Stimulated activated CD8-positive, alpha-beta memory T cell treated with anti-CD3 and anti-CD28 coated beads, Interleukin-2, amount 100 ng/mL, for 48 hours (primary cell): ENCODE measurements at places on chromosomes 6 and 20.

DNA sequence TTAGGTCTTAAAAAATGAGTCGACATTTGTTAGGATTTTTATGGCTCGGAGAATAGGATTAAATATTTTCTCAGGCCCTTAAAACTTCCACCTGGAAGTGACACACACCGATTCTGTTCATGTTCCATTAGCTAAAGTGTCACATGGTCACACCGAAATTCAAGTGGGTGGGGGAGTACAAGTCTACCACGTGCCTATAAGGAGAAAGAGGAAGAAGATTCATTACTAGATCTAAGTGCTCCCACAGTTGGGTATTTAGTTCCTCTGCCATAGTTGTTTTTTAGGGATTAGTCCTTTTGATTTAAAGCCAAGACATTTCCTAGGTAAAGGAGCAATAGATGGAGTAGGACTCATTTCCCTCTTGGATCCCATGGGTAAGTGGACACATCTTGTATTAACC lies 4.9 kb upstream of the TOX2 start:
- no peak for DNase-seq

GRCh38 chr20:8213831-8214587 lies 81.9 kb downstream of the PLCB1 start:
- no peak for DNase-seq

DNA sequence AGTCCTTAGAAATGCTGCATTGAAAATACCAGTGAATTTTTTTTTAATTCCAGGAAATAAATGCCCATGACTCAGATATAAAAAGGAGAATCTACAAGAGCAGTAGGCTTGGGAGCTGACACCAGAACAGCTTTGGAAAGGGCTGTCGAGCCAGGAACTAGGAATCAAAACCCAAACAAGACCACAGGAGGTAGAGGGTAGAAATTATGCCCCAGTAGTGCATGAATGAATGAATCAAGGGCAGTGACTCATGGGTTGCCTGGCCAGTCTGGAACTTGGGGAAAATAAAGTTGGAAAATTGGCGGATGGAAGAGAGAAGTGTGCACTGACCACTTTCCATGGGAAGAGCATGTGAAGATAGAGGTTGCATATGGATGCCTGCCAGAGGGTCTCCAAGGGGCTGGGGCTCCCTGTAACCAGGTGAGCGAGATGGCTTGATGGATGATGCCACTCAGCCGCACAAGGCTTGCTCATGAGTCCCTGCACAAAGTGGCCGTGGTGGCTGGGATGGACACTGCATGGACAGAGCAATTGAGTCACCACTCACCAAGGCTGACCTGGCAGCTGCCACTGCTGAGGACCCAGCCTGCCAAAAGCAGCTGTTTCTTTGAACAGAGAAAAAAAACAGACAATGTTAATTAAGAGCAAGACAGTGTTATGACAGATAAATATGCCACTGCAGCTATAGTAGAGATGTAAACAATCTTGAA lies 15.2 kb upstream of the MCCD1 start:
- DNase-seq, result no peak

DNA sequence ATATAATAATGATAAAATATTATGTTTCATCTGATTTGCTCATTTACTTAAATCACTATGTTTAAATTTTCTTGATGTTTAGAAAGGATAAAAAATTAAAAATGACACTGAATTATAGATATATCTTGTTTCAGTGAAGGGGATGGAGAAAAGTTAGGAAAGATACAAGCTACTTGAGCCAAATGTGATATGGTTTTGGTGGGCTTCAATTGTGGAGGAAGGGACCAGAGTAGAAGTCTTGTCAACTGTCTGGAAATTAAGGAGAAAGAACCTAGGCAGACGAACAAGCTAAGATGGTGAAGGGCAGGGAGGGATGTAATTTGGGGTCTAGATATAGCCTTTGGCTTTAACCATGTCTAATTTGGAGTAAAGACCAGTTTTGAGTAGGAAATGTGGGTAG lies 186.4 kb upstream of the MMS22L start:
- no peak for DNase-seq

DNA sequence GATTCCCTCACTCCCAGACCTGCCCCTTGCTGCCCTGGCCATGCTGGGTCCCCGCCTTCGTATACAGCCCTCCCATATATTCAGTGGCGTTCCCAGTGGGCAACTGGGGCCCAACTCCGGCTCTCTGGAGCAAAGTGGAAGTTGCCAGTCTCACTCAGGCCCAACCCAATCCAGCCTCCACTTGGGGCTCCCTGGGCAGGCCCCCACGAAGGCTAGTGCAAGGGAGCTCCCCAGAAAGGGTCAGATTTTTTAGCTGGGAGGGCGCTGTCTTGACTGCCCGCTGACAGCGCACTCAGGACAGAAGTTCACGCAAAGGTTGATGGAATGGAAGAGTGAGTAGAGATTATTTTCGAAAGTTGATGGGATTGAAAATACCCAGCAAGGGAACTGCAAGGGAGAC lies 5.9 kb downstream of the TP53TG5 start:
- DNase-seq, result no peak

- no peak for DNase-seq
These were observed 488.6 kb upstream of the SULF2 start for GRCh38 chr20:48273843-48274242.

DNA sequence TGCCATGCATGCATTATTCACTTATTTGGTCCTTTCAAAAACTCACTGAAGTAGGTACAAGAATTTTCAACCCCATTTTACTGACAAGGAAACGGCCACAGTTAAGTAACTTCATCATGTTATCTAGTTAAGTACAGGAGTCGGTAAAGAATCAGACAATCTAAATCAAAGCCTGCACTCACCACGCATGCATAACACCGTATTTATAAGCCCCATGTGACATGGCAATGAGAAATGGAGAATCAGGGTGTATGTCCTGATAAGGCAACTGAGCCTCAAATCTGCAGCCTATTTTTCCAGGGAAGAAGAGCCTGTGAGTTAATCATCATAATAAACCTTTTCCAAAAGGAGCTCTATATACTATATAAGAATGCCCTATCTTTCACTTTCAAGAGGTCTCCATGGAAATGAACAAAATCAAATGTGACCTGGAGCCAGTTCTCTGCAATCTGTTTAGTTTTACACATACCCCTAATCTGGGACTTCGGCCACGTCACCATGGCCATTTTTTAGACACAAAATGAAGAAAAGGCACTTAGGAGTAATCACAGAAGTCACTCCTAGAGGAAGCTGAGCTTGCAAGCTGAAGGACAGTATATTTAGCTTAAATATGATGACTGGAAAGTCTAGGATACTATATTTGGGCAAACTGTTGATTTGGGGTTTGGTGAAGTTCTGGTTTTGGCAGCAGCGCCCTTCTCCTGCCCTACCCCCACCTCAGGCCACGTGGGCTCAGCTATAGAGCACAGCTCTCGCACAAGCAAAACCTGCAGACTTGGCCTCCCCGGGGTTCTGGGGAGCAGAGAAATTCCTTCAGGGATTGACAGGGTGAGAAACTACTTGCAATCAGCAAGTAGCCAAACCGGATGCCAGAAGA lies 19.2 kb downstream of the TRAM2 start:
- DNase-seq, result no peak

- no peak for DNase-seq
These were observed 148.5 kb upstream of the ATXN1 start for GRCh38 chr6:16909658-16910360.

DNA sequence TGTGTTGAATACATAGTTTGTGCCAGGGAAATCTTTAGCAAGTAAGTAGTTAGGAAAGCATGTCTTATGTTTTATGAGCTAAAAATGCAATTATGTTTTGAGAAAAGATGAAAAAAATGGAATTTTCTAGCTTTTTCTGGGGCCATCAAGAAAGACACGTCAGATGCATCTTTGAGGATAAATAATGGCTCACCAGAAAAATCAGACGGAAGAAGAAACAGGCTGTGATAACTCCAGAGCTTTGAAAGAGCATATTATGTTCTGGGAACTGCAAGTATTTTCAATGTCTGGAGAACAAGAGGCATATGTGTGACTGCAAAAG lies 173.7 kb downstream of the CLVS2 start:
- DNase-seq, result no peak

- no peak for DNase-seq
These were observed 6.8 kb upstream of the FGD2 start for GRCh38 chr6:36998723-36999038.

DNA sequence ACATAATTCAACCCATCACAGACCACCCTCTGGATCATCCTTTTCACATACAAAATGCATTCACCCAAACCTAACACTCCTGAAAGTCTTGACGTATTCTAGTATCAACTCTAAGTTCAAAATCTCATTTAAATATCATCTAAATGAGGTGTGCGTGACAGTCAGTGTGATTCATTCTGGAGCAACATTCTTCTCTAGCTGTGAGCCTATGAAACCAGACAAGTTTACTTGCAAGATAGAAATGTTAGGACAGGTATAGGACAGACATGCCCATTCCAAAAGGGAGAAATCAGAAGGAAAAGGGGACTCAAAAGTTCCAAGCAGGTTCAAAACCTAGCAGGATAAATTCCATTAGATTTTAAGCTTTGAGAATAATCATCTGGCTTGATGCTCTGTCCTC lies 329.7 kb downstream of the CD83 start:
- no peak for DNase-seq
